OCI-LY7 (cell line): ENCODE measurements at places on chromosomes 5 and 9. TPM values are rescaled to one million over a fixed set of nuclear protein-coding genes. Genes with fewer than 3 reads are reported as not detected.

The FAM13B gene
- 29.8 and 35.7 TPM in 2 replicates for total RNA-seq

The LMNB1 gene
- 264 and 280 TPM in 2 replicates for total RNA-seq

The ANXA2R gene
- total RNA-seq = 11.4 and 15.1 TPM in 2 replicates

The LCN15 gene
- total RNA-seq = not detected in 2 replicates

The OR1L8 gene
- total RNA-seq = not detected in 2 replicates

The GKAP1 gene
- 8.6 and 12.4 TPM in 2 replicates for total RNA-seq

The ZNF618 gene
- total RNA-seq = not detected in 2 replicates

The HACD4 gene
- not detected in 2 replicates for total RNA-seq

The SAPCD2 gene
- total RNA-seq = 51.4 and 57.2 TPM in 2 replicates

The LHX2 gene
- total RNA-seq = not detected in 2 replicates

The HSD17B4 gene
- 99.9 and 145 TPM in 2 replicates for total RNA-seq

The PCDHB15 gene
- not detected in 2 replicates for total RNA-seq

The DOCK2 gene
- total RNA-seq = 196 and 205 TPM in 2 replicates

The VCP gene
- 200 and 212 TPM in 2 replicates for total RNA-seq

The IFNK gene
- not detected in 2 replicates for total RNA-seq

The ECM2 gene
- not detected in 2 replicates for total RNA-seq

The SARDH gene
- total RNA-seq = 39.4 and 42.8 TPM in 2 replicates

The AJM1 gene
- total RNA-seq = 4.6 and 5.1 TPM in 2 replicates

The LECT2 gene
- total RNA-seq = not detected in 2 replicates

The LURAP1L gene
- total RNA-seq = not detected in 2 replicates

The INSL6 gene
- total RNA-seq = not detected in 2 replicates

The GABRP gene
- total RNA-seq = not detected in 2 replicates

The SPATA31A3 gene
- not detected in 2 replicates for total RNA-seq

The CREB3 gene
- 21.9 and 23.0 TPM in 2 replicates for total RNA-seq

The CATSPER3 gene
- total RNA-seq = 0.61 and 1.0 TPM in 2 replicates

The APBB3 gene
- total RNA-seq = 32.1 and 32.2 TPM in 2 replicates

The IL33 gene
- total RNA-seq = not detected in 2 replicates

The CDH9 gene
- not detected in 2 replicates for total RNA-seq
